ENCODE measurements at places on chromosomes 1 and 21. TPM values are rescaled to one million over a fixed set of nuclear protein-coding genes. Genes with fewer than 3 reads are reported as not detected.

Gene OR2T2
- not detected for total RNA-seq

Gene RXRG
- not detected for total RNA-seq

Gene MPZ
- total RNA-seq, result 1.7 TPM

Gene IL12RB2
- 0.11 TPM for total RNA-seq

Gene HPDL
- total RNA-seq, result 0.77 TPM
